NCI-H2081 treated with DMSO at 0.1 percent for 48 hours (cell line): ENCODE measurements at places on chromosomes 12 and 14.

GRCh38 chr14:89493877-89494634, 77.0 kb upstream of the FOXN3 start:
- no peak for DNase-seq

- DNase-seq, result no peak
Observed at GRCh38 chr14:26132061-26132645, 465.7 kb downstream of the NOVA1 start.

DNA sequence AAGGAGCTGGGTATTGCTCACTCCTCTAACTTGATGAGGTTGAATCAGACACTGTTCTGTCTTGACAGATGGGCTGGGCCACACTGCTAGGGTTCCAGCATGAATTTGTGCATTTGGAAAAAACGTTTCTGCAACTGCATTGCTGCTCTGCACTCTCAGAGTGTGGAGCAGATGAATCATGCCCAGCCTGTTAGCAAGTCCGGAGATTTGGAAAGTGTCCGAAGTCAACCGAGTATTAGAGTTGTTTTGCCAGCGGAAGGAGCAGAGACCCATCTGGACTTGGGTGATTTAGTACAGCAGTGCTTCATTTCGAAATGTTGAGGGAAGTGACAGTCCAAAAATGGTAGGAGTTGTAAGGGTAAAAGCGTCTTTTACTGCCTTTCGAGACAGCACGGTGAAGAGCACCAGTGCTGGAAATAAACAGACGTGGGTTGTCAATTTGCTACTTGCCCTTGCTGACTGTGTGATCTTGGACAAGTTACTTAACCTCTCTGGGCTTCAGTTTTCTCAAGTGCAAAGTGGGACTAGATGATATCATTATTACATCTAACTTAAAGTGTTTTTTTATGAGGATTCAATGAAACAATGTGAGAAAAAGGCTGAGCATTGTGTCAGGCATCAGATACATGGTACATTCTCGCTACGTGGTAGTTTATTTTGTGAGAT, 139.5 kb downstream of the CHST11 start:
- no peak for DNase-seq

DNA sequence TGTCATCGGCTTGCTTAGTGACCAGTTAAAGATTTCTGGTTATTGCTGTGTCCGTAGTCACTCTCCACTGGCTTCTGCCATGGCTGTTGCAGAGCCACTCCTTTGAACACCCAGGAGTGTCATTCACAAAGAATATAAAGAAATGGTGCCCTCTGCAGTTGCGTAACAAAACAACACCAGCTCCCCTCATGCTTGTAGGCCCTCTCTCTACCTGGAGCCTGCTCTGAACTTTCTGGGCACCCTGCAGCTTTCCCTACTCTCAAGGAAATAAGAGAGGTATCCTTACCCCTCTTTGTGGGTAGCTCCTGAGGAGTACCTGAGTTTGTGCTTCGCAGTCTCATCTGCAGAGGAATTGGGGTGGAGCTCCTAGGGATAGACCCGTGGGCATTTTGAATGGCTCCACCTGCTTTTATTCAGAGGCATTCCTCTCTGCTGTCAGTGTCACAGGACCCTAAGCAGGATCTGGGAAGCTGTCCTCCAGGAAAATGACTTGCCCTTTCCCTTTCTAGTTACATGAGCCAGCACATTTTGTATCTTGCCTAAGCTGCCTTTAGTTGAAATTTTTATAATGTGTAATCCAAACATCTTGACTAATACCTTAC, 97.2 kb upstream of the TMEM260 start:
- DNase-seq, result no peak

- DNase-seq, result no peak
Observed at GRCh38 chr14:63542231-63542999, 762 bp downstream of the PPP2R5E start.

DNA sequence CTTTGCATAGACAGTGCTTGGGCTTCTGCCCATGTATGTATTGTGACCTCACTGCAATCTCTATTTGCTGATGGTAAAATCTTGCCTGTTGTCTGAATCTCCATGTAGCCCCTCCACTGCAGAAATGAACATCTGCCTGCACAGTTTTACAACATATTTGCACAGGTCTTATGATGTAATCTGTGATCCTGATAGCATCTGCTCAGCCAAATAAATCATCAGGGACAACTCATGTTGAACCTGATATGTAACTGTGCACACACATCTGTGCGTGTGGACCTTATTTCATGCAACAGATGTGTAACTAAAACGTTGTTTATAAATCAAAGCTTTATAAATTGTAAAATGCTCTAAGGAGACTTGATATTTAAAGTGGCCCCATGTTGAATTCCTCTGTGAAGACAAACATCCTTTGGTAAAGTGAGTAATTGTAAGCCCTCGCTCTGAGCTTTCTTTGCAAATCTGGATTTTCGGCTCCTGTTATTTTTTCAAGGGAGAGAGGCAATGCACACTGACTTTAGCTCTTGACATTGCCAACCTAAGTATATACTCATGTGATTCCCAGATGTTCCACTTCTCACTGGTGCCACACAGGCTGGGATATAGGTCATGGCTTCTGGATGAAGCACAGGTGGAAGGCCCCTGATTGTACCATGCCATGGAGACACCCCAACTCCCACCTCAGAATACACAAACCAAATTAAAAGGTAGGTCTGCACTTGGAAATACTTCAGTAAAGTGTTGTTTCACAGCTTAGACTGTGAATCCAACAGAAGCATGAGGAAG, 371.3 kb downstream of the GRIN2B start:
- no peak for DNase-seq

GRCh38 chr12:111448266-111448830, 42.6 kb downstream of the SH2B3 start:
- DNase-seq, result no peak
